ENCODE measurements at places on chromosomes 13 and 19. TPM values are rescaled to one million over a fixed set of nuclear protein-coding genes. Genes with fewer than 3 reads are reported as not detected.

DNA sequence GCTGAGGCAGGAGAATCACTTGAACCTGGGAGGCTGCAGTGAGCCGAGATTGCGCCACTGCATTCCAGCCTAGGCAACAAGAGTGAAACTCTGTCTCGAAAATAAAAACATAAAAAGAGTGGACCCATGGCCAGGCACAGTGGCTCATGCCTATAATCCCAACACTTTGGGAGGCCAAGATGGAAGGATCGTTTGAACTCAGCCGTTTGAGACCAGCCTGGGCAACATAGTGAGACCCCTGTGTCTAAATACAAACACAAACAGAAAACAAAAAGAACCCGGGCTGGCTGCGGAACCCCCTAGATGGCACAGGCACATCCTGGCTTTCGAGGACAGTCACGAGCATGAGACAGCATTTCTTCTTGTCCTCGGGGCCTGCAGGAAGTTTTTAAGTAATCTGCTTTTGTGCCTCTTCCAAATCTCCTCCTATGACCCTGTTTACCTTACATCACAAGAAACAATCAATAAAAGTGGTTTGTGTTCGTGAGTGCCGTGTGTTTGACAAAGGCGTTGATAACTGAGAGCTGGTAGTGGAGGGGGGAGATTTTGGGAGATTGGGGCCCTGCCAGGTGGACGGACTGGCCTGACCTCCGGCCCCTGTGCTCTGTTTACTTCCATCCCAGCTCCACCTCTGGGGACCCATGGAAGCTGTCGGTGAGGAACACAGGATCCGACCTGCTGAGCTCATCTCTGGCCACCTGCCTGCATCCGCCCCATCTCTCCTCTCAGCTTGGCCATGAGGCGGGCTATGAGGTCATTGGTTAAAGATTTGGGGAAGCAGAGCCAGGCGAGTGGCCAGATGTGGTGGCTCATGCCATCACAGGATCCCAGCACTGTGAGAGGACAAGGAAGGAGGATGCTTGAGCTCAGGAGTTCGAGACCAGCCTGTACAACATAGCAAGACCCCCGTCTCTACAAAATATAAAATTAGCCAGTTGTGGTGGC, 5.9 kb upstream of the GDF15 start:
- no peaks in the 10 kb centered on the region for H3K36me3 ChIP-seq
- no peaks in the 10 kb centered on the region for H3K27me3 ChIP-seq
- peaks cover 32% of the 10 kb centered on the region for H3K4me1 ChIP-seq

- H3K27ac ChIP-seq: peak overlapping the region; percentile 84
- H3K27me3 ChIP-seq: no peaks in the 10 kb centered on the region
- H3K4me1 ChIP-seq: peaks cover 7% of the 10 kb centered on the region
Measured at GRCh38 chr13:94595001-94595949, 677 bp downstream of the TGDS start.

DNA sequence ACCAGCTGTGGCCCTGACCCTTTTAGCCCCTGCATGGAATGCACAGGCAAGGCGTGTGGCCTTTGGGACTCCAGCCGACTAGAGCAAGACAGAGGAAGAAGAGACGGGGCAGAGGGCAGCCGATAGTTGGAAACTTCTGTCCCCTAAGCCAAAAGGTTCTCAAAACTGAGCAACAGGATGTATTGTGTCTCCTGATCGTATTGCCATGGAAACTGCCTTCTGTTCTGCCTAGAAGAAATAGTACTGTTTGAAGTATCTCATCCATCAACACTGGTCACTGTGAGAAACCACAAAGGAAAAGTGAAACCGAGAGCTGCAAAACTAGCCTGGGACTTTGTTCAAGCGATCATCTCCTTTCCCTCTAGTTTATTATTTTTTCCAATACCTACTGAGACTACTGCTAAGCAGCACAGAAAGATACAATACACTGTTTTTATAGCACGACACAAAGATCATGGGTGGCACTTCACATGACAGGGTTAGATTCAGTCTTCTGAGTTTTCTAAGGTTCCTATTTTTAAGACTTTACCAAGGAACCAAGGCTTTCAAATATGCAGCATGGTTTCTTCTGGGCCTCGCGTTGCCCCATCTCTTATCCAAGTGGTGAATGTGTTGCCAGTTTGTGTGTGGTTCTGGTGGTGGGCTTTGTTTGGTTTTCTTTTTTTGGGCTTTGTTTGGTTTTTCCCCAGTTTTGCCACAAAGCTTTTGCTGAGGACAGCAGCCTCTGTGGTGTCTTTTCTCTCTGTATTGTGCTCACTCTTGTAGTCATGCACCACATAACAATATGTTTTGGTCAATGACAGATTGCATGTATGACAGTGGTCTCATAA, 49.3 kb upstream of the GPR183 start:
- H3K27me3 ChIP-seq: no peaks in the 10 kb centered on the region
- DNase-seq: no peak
- H3K36me3 ChIP-seq: 0 out of 2 replicates have a peak, but pooled peaks cover 2% of the 10 kb centered on the region

- no peaks in the 10 kb centered on the region for H3K36me3 ChIP-seq
- no peaks in the 10 kb centered on the region for H3K27me3 ChIP-seq
- no peaks in the 10 kb centered on the region for H3K4me1 ChIP-seq
- no peak for DNase-seq
- no peak overlapping the region for H3K4me3 ChIP-seq
- no peak overlapping the region for H3K27ac ChIP-seq
Measured at GRCh38 chr19:45136507-45137178, 24.1 kb downstream of the NKPD1 start.

GRCh38 chr13:54379461-54379860, 1350.8 kb downstream of the OLFM4 start:
- H3K27ac ChIP-seq: no peak overlapping the region
- no peaks in the 10 kb centered on the region for H3K4me1 ChIP-seq
- no peak for DNase-seq
- no peaks in the 10 kb centered on the region for H3K36me3 ChIP-seq
- no peaks in the 10 kb centered on the region for H3K27me3 ChIP-seq

GRCh38 chr13:102721800-102722231, 27.0 kb upstream of the METTL21C start:
- H3K4me3 ChIP-seq: no peak overlapping the region
- H3K4me1 ChIP-seq: no peaks in the 10 kb centered on the region
- H3K27ac ChIP-seq: no peak overlapping the region
- no peaks in the 10 kb centered on the region for H3K36me3 ChIP-seq
- H3K27me3 ChIP-seq: no peaks in the 10 kb centered on the region

SUGP2 gene
- total RNA-seq: 112 TPM

CFAP97D2 gene
- not detected for total RNA-seq

TEAD2 gene
- total RNA-seq: 31.9 TPM

CLIP3 gene
- total RNA-seq: 4.7 TPM

Measured in Panc1 (cell line).